Stimulated activated CD8-positive, alpha-beta memory T cell treated with anti-CD3 and anti-CD28 coated beads, Interleukin-2, amount 100 ng/mL, for 1 hour (primary cell): ENCODE measurements at places on chromosomes 4 and X.

DNA sequence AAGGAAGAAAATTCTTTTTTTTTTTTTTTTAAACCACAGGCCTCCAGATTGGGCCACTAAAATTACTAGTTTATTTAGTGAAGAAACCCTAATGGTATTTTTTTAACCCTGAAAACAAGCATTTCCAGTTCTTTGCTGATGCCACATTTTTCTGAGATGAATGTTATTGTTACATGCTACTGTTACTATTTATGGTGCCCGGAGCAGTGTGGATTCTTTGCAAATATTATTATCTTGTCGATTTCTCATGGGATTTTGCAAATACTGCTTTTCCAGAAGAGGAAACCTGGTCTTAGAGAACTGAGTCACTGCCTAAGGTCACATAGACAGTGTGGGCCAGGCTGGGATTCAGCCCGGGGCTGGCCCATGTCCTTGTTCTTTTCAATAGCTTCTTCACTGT is 8.7 kb upstream of the ALAS2 start:
- no peak for DNase-seq

DNA sequence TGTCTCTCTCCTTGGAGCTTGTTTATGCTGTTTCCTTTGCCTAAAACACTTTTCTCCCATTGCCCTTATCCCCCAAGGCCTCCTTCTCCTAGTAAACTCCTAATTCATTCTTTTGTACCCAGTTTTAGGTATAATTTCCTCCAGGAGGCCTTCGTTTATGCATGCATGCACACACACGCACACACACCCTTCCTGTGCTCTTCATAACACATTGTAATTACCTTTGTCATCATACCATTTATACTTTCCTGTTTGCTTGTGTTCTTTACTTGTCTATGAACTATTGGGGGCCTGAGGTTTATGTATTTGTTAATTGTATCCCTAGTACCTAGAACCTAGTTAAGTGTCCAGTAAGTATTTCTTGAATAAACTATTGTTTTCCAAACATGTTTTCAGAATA is 45.5 kb downstream of the XIAP start:
- no peak for DNase-seq

GRCh38 chrX:139126493-139126892 is 404.0 kb upstream of the F9 start:
- no peak for DNase-seq

DNA sequence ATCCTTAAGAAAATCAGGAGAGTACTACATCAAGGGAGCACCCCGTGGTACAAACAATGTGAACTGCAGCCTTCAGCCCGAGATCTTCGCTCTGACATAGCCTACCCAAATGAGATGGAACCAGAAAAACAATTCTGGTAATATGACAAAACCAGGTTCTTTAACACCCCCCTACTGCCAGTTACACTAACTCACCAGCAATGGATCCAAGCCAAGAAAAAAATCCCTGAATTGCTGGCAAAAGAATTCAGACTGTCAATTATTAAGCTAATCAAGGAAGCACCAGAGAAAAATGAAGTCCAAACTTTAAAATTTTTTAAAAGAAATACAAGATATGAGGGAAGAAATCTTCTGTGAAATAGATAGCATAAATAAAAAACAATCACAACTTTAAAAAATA is 101.7 kb upstream of the KLF8 start:
- DNase-seq: no peak

- no peak for DNase-seq
Measured at GRCh38 chrX:69616457-69617203, 717 bp downstream of the EDA start.

DNA sequence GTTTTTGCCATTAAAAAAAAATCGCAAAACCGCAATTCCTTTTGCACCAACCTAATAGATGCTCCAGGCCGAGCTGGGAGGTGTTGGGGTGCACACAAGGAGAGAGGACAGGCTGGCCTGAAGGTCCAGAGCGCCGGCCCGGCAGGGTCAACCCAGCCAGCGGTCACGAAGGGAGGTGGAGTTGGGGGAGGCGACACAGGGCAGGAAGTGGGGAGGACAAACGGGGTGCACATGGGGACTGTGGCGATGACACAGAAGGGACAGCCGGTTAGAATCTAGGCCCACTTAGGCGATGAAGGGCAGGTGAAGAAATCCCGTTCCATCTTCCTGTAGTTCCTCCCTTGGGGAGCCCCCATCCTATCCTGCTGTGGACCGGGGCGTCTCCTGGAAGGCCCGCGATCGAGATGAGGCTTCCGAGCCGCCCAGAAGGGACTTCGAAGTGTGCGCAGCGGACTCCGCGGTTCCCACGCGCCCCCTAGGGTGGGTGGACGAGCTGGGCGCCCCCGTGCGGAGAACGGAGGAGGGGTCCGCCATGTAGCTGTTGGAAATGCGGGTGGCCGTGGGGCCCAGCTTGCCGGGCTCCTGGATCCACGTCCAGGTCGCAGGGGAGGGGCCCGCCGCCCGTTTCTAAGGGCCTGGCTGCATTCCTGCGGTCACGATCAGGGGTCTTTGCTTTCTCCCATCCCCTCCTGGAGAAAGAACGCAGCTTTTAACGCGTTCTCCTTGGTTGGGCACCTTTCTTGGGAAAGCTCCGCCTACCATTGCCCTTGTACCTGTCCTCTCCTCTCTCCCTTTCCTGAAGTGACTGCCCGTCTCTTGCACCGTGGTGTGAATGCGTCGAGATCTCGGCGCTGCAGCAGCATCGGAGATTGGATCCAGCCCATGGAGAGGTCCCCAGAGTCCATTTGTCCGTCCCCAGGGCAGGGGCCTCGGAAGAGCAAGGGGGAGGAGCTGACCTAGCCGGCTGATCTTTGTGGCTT is 17.0 kb upstream of the HPF1 start:
- DNase-seq: no peak

DNA sequence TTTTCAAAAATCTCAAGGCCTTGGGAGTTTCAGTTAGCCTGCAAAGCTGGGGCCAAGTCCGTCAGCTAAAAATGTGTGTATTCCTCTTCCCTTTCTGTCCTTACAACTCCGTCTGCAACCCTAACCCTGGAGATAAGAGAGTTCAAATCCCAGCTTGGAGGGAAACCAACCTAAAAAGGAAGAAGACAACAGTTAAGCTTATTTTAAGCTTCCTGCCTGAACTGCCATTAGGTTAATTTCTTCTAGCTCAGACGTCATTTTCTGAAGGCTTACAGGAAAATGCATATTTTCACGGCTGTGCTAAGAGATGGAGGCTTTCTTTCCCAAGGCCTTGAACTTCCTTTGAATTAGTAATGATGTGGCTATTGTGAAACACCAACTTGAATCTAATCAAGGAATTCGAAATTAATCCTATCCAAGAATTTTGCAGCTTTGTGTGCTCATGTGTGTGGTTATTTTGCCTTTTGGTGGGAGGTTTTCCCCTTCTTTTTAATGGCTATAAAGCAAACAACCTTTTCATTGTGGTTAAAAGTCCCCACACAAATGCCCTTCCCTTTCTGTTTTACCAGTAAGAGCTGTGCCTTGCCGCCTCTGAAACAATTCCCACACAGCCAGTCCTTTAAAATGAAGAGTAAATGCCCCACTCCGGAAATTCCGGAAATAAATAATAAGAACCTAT is 103.5 kb downstream of the IRF2 start:
- no peak for DNase-seq

DNA sequence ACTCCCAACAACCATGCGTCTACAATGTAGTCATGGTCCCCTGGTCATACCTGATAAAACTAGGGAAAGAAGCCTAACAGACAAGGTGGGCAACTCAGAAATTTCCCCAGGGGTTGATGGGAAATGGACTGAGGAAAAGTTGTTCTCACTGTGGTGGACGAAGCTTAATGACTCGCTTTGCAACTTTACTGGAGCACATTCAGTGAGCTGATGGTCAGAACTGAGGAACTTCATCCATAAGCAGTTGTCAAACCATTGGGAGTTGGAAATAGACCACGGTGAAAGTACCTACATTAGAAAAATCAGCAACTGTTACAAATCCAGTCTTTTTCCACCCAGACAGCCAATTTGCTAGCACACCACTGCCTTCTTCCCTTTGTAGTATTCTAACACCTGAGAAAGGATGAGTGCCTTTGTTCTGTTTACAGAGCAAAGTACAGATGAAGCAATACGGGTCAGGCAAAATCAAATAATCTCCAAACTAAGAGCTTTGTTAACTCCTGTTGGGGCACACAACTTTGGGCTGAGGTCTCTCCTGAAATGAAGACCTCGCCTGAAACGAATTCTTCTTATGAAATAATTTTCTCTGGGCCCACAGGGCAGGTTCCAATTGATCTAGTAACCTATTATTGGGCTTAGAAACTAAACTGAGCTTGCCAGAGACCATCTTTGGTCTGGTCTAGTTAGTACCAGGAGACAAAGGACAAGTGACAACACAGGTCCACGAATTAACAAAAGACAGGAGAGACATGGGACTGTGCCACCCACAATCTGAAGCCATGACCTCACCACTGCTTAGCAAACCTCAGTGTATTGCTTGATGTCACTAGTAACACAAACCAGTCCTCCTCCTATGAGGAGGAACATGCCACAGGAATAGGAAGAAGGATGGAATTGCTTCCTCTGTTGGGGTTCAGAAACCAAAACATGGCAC is 58.9 kb upstream of the NFKB1 start:
- no peak for DNase-seq

DNA sequence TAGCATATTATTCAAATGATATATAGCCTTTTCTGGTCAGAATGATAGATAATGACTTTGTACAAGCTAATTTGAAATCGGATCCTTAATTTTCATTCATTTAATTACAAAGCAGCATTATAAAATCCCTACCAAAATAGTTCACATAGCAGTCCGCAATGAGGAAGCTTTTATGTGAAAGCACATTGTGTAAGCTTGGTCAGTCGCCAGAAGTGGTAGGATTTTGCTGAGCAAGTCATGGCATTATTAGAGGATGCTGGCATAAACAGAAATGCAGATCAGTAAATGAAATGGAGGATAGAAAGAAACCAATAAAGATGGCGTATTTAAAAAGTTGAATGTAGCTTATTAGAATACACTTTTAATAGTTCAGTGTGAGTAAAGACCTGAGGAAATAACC is 93.2 kb upstream of the DIAPH2 start:
- no peak for DNase-seq

GRCh38 chrX:65463550-65463949 is 71.0 kb downstream of the LAS1L start:
- DNase-seq: no peak

- DNase-seq: no peak
Measured at GRCh38 chr4:10184501-10184938, 67.9 kb upstream of the WDR1 start.

GRCh38 chrX:107348051-107348450 is 101.4 kb upstream of the FRMPD3 start:
- no peak for DNase-seq

DNA sequence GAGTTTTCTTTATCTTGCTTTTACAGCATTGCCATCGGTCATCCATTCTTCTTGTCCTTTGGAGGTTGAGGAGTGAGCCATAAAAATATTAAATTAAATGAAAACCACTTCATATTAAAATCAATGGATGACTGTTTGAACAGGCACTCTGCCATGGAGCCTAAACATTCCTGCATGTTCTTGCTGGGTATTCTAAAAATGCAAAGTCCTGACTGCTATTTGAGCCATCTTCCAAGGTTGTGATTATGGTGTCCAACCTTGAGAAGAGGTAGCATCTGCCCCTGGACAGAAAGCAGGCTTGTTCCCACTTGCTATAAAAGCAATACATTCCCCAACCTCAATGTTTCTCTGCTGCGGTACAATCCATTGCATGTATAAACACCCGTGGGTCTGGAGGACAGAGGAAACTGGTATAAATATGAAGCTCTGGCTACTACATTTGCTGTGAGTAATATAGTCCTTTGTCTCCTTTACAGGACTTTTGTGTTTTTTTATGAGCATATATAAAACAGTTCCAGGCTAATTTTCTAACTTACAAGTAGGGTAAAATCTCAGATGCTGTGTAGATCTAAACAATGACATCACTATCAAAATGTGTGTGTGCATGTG is 70.9 kb upstream of the FAT4 start:
- DNase-seq: no peak

GRCh38 chrX:119521246-119521645 is 44.0 kb downstream of the STEEP1 start:
- DNase-seq: no peak

GRCh38 chr4:143289370-143289769 is 47.3 kb upstream of the GAB1 start:
- no peak for DNase-seq

- no peak for DNase-seq
Measured at GRCh38 chr4:99624141-99624719, 33.4 kb downstream of the C4orf54 start.

DNA sequence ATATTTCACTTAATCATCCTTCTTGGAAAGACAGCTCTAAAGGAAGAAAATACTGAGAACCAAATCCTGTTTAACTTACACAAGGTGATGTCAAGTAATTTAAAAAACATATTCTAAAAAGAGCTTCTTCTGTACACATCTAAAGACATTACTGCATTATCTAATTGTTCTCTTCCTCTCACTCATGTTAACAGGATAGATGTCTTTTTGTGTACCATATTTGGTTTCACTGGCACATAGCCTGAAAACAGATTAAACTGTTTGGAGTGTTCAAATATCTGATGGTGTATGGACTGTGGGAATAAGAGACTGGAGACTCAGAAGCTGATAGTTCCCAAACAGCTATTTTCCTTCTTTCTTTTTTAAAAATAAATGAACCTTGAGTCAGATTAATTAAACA is 213.3 kb upstream of the MAB21L2 start:
- DNase-seq: no peak
